ENCODE measurements at places on chromosomes 1 and 21.
A peak's percentile ranks its signal among the peaks of the same experiment; 100 is the strongest.

DNA sequence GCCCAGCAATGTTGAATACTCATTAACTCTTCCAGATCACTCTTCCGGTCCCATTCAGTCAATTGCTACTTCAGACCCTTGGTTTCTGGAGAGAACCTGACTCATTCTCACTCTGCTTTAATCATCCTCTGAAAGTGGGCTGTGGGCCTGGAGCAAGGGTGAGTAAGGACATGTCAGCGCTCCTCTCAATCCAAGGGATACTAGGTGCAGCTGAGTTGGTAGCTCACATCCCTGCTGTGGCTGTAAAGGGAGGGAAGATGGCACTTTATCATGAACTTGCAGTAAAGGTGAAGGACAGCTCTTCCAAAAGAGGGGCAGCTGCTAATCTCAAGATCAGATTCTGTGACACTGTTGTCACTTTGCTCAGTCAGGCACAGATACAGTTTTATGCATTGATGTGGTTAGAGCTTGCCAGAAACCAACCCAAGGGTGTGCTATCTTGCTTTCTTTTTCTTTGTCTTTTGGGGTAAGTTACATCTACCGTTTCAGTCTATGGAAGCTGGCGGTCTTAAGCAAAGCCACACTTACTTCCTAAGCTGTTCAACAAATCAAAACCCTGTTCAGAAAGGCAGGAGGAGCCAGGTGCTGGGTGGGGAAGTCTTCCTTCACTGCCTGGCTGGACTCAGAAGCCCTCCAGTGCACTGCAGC, 26.5 kb upstream of the NTPCR start:
- no peaks in the 10 kb centered on the region for H3K36me3 ChIP-seq
- no peak overlapping the region for H3K27ac ChIP-seq
- DNase-seq = no peak
- H3K4me1 ChIP-seq = peaks cover 18% of the 10 kb centered on the region
- no peak overlapping the region for H3K4me3 ChIP-seq
- H3K27me3 ChIP-seq = no peaks in the 10 kb centered on the region

GRCh38 chr1:58555393-58555792, 8.9 kb upstream of the OMA1 start:
- H3K27ac ChIP-seq = no peak overlapping the region
- no peak overlapping the region for H3K4me3 ChIP-seq
- DNase-seq = no peak
- H3K36me3 ChIP-seq = no peaks in the 10 kb centered on the region

GRCh38 chr1:184417916-184418315, 31.1 kb downstream of the C1orf21 start:
- H3K36me3 ChIP-seq = peaks cover 6% of the 10 kb centered on the region
- H3K27me3 ChIP-seq = no peaks in the 10 kb centered on the region
- no peak overlapping the region for H3K4me3 ChIP-seq
- no peak overlapping the region for H3K27ac ChIP-seq
- H3K4me1 ChIP-seq = peaks cover 20% of the 10 kb centered on the region

- H3K36me3 ChIP-seq = no peaks in the 10 kb centered on the region
- H3K27ac ChIP-seq = no peak overlapping the region
- no peaks in the 10 kb centered on the region for H3K27me3 ChIP-seq
- H3K4me3 ChIP-seq = no peak overlapping the region
Observed at GRCh38 chr1:54302951-54303843, 103.0 kb downstream of the SSBP3 start.

DNA sequence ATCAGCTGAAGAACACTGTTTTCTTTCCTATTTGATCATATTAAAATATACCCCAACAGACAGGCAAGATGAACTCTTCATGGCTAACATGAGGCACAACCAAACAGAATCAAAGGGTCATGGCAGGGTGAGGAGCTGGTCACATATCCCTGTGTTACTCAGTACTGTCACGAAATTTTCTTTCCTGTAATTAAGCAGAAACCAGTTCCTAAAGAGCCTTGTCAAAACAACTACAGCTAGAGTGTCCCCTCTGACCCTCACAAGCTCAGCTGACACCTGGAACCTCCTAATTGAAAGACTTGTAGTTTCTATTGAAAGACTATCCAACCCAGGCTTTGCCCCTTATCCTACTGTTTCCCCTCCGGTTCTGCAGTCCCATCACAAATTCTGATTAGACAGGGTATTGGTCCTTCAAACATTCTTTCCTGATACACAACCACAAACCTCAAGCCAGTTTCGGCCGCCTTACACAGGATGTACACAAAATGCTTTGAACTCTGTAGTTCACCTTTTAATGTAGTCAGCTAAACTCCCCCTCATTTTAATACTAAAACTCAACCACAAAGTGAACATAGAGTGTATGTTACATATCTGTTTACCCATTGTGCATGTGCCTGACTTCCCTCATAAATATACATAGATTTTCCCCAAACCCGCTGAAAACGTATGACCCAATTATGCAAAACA, 651.9 kb downstream of the MRPL39 start:
- H3K27me3 ChIP-seq = no peaks in the 10 kb centered on the region
- no peak for DNase-seq
- no peak overlapping the region for H3K4me3 ChIP-seq
- H3K4me1 ChIP-seq = no peaks in the 10 kb centered on the region
- no peaks in the 10 kb centered on the region for H3K36me3 ChIP-seq
- no peak overlapping the region for H3K27ac ChIP-seq

GRCh38 chr1:22578732-22579361, 15.6 kb downstream of the EPHA8 start:
- H3K36me3 ChIP-seq = peaks cover 3% of the 10 kb centered on the region
- peaks cover 13% of the 10 kb centered on the region for H3K27me3 ChIP-seq
- H3K4me1 ChIP-seq = no peaks in the 10 kb centered on the region
- no peak for DNase-seq

GRCh38 chr21:31354122-31354521, 10.1 kb upstream of the TIAM1 start:
- no peak overlapping the region for H3K4me3 ChIP-seq
- DNase-seq = no peak
- peaks cover 31% of the 10 kb centered on the region for H3K4me1 ChIP-seq

GRCh38 chr1:98546319-98546718, 115.2 kb upstream of the SNX7 start:
- DNase-seq = no peak
- H3K27me3 ChIP-seq = no peaks in the 10 kb centered on the region
- H3K4me1 ChIP-seq = peaks cover 7% of the 10 kb centered on the region
- H3K27ac ChIP-seq = no peak overlapping the region
- H3K36me3 ChIP-seq = no peaks in the 10 kb centered on the region

DNA sequence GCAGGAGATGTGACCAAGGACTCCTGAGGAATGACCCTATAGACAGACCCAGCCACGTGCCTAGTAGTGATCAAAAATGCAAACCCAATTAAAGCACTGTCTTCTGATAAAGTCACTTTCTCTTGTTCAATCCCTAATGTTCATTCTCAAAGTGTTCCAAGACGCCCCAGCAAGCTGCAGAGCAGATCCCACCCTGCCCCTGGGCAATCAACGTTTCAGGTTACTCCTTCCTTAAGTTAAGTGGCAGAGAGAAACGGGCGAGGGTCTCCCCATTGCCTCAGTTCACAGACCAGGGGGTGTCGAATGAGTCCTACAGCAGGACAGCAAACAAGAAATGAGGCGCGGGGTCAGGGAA, 699 bp upstream of the RGS2 start:
- H3K27me3 ChIP-seq = peaks cover 4% of the 10 kb centered on the region
- H3K27ac ChIP-seq = peak overlapping the region; percentile 66
- H3K36me3 ChIP-seq = no peaks in the 10 kb centered on the region
- peak overlapping the region; percentile 88 for H3K4me3 ChIP-seq
- peaks cover 23% of the 10 kb centered on the region for H3K4me1 ChIP-seq
- peak; percentile 5 for DNase-seq

- no peaks in the 10 kb centered on the region for H3K4me1 ChIP-seq
- H3K27me3 ChIP-seq = no peaks in the 10 kb centered on the region
- no peaks in the 10 kb centered on the region for H3K36me3 ChIP-seq
- no peak overlapping the region for H3K4me3 ChIP-seq
- H3K27ac ChIP-seq = no peak overlapping the region
Observed at GRCh38 chr1:193729429-193729828, 543.0 kb upstream of the B3GALT2 start.

DNA sequence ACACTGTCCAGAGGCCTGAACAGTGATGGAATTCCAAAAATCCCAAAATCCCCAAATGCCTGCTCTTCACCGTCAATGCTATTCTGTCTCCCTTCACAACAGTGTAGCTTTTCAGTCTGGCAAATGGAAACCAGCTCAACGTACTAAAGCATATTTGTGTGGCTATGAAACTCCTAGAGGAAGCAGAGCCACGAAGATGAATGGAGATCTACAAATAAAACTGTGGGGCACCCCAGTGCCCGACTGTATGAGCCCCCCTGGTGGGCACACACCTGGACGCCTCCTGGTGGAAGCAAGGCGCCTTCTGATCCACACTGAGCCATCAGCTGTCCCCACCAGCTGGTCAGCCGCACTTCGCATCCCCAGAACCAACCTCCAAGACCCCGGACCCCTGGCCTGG, 129.1 kb upstream of the SOD1 start:
- H3K4me1 ChIP-seq = peaks cover 30% of the 10 kb centered on the region
- H3K27me3 ChIP-seq = no peaks in the 10 kb centered on the region
- no peak overlapping the region for H3K27ac ChIP-seq
- no peak overlapping the region for H3K4me3 ChIP-seq

DNA sequence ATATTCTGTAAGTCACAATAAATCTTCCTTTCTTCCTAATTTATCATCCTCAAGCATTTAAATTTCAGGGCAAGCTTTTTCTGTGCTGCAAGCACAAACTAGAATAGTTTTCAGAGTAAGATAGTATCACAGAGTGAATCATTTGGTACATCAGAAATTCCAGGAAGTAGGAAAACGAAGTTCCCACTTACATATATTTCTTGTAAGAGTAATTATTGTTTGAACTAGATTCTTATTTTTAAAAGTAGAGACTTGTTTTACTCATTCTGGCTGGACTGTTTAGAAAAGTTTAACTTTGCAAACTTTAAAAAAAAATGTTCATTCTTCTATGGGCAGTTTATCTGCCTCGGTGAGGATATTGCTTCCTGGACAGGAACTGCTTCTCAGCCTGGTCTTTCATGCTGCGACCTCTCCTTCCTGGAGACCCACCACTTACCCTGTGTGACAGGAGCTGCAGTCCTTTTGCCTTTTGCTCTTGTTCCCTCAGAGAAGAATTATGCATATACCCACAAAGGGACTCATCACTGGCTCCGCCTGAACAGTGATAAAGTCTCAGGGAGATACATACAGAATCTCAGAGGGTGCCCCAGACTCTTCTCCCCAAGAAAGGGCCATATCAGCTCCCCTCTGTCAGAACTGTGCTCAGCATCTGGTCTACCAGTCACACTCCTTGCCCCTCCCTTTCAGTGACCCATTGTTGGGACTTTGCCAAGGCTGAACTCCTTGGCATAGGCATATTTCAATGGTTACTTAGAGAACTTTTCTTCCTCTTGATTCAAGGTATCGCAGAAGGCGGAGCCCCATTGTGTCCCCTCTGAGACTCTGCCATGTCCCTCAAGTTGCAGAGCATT, 102.7 kb upstream of the CD55 start:
- H3K27me3 ChIP-seq = no peaks in the 10 kb centered on the region
- DNase-seq = no peak
- no peak overlapping the region for H3K4me3 ChIP-seq
- H3K36me3 ChIP-seq = no peaks in the 10 kb centered on the region

DNA sequence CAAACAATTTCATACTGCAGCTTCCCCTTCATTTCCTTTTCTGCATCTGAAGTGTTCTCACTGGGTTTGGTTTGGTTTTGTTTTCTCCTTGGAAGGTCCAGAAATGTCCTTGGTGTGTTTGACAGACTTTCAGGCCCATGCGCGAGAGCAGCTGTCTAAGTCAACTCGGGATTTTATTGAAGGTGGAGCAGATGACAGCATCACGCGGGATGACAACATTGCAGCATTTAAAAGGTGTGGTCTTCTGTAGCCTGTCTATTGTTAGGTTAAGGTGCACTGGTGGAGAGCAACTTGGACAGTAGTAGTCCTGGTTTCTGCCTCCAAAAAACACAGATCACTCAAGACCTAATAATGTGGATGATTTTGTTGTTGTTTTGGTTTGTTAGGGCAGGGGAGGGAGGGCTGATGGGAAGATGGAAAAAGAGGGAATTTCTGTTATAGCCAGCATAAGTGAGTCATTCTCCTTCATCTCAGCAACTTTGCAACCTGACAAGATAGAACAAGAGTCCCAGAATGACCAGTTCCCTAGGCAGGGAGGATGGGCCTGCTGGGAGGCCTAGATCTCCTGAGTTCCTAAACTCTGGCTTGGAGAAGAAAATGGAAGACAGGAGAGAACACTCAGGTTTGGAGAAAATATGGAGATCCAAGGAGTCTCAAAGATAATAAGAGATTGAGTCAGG, 12.5 kb downstream of the HAO2 start:
- DNase-seq = no peak
- no peak overlapping the region for H3K4me3 ChIP-seq
- no peaks in the 10 kb centered on the region for H3K27me3 ChIP-seq
- H3K36me3 ChIP-seq = no peaks in the 10 kb centered on the region

DNA sequence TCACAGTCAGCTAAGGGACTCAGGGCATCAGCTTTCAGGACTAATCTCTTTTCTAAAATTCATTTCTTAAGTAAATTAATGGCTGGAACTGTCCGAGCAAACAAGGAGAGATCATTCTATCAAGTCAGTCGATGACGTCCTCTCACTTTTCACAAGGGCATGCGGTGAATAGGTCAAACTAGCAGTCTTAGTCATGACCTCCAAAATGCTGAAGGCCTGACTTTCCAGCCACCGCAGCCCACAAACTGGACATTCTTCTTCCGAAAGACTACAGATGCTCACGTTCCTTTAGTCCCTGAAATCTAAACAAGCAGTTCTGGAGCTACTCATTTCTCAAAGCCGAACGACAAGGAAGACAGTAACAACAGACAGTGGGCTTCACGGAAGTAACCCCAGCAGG, 127.9 kb downstream of the TIAM1 start:
- H3K27ac ChIP-seq = peak overlapping the region; percentile 19
- no peak overlapping the region for H3K4me3 ChIP-seq

GRCh38 chr1:4595341-4596225, 58.8 kb upstream of the AJAP1 start:
- peaks cover 2% of the 10 kb centered on the region for H3K27me3 ChIP-seq
- no peak for DNase-seq
- no peaks in the 10 kb centered on the region for H3K4me1 ChIP-seq
- no peaks in the 10 kb centered on the region for H3K36me3 ChIP-seq
- H3K27ac ChIP-seq = no peak overlapping the region

DNA sequence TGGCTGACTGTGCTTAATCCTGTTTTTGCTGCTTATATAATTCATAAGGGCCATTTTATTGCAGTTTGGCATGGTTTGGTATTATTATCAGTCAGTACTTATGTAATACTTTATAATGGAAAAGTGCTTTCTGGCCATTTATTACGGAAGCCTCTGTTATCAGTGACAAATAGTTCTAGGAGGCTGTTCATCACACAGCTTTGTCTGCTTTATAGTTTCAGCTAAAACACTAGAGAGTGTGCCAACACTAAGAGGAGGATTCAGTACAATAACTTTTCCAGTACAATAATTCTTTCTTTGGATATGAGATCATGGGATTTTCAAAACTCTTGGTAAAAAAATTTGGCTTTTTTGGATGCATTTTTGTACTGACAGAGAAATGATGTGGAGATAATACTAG, 102.9 kb upstream of the PTGFR start:
- H3K4me1 ChIP-seq = peaks cover 3% of the 10 kb centered on the region
- DNase-seq = no peak
- no peak overlapping the region for H3K27ac ChIP-seq
- peaks cover 17% of the 10 kb centered on the region for H3K27me3 ChIP-seq
- no peaks in the 10 kb centered on the region for H3K36me3 ChIP-seq
- H3K4me3 ChIP-seq = no peak overlapping the region

GRCh38 chr1:168227620-168228019, 1.8 kb downstream of the SFT2D2 start:
- peaks cover 3% of the 10 kb centered on the region for H3K27me3 ChIP-seq
- peaks cover 2% of the 10 kb centered on the region for H3K36me3 ChIP-seq
- H3K4me1 ChIP-seq = peaks cover 39% of the 10 kb centered on the region
- DNase-seq = no peak
- H3K4me3 ChIP-seq = peak overlapping the region; percentile 93

- H3K27me3 ChIP-seq = no peaks in the 10 kb centered on the region
- no peak for DNase-seq
- H3K4me1 ChIP-seq = peaks cover 35% of the 10 kb centered on the region
Observed at GRCh38 chr1:100363831-100364230, 11.5 kb downstream of the CDC14A start.

All from neural crest cell (in vitro differentiated cells).